Dorsolateral prefrontal cortex (tissue), 122 donors: ENCODE measurements at places on chromosomes 11 and 22. TPM values are rescaled to one million over a fixed set of nuclear protein-coding genes. Genes with fewer than 3 reads are reported as not detected.

- DNase-seq, result no peak
Observed at GRCh38 chr11:130814440-130815096, 101.7 kb downstream of the SNX19 start.

The MOV10L1 gene
- total RNA-seq, result 5.5 TPM

The MRPL23 gene
- total RNA-seq, result 56.5 TPM

The CDCA5 gene
- 5.4 TPM for total RNA-seq

The RFPL3 gene
- total RNA-seq, result 1.7 TPM
